ENCODE measurements at places on chromosomes 6 and 20. TPM values are rescaled to one million over a fixed set of nuclear protein-coding genes. Genes with fewer than 3 reads are reported as not detected.

GRCh38 chr6:4486568-4487315 is 289.5 kb upstream of the CDYL start:
- no peak for DNase-seq

DNA sequence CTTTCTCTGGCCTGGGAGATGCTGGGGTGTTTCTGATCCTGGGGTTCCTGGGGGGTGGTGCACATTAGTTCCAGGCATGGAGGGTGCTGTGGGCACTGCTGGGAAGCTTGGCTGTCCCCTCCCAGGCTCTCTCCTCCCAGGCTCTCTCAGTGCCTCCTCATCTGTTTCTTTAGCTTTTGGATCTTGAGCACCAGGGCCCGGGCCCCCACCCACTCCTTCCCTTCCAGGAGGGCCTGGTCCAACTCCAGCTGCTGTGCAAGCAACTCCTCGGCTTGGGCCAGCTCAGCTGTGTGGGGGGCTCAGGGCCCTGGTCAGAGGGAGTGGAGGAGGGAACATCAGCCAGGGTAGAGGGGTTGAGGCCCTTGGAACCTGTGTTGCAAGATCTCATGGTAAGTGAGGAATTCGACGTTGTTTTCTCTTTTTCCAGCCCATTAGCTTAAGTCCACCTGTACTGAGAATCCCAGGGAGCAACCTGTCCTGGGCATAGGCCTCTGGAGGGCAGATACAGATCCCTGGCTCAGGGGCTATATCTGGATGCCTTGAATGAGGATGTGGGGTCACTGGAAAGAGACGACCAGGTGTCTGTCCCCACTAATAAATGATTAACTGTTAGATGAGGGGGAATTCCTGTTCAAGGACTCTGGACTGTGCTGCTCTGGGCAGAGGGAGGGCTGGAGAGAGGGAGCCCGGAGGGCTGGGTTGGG is 34.5 kb upstream of the HLA-A start:
- DNase-seq = no peak

- no peak for DNase-seq
These were observed 7.3 kb upstream of the ENTPD6 start for GRCh38 chr20:25188218-25188617.

- no peak for DNase-seq
These were observed 95.9 kb upstream of the PMEPA1 start for GRCh38 chr20:57805747-57806146.

GRCh38 chr20:41138475-41139226 is 1.3 kb downstream of the PLCG1 start:
- no peak for DNase-seq

Gene TBX18
- 8.2 TPM for total RNA-seq
